Kidney epithelial cell (primary cell): ENCODE measurements at places on chromosomes 5 and 9. TPM values are rescaled to one million over a fixed set of nuclear protein-coding genes. Genes with fewer than 3 reads are reported as not detected.

DNA sequence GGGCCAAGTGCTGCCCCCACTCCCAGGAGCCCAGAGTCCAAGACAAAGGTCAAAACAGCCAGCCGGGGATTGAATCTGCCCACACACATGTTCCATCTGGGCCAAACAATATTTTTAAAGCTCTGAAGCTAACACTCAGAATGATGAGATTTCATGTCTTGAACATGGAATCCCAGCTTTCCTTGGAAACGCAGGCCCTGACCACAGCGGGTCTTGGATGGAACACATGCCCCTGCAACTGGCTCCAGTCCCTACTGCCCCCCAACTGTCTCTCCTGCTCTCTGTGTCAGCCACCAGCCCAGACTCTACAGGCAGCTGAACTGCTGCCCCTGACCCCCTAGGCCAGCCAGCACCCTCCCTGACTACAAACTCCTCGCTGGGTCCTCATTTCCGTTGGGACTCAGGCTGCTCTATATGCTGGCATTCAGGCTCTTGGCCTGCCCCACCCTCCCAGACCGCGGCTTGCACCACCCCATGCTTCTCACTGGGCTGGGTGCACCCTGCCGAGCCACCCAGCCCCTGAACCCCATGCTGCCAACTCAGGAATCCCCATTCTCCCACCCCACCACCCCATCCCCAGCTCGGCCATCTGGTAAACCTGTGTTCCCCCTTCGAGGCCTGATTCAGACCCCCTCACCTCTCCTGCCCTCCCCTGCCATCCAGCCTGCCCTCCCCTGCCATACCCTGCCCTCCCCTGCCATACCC lies 71.7 kb downstream of the ADAMTS2 start:
- DNase-seq = no peak

DNA sequence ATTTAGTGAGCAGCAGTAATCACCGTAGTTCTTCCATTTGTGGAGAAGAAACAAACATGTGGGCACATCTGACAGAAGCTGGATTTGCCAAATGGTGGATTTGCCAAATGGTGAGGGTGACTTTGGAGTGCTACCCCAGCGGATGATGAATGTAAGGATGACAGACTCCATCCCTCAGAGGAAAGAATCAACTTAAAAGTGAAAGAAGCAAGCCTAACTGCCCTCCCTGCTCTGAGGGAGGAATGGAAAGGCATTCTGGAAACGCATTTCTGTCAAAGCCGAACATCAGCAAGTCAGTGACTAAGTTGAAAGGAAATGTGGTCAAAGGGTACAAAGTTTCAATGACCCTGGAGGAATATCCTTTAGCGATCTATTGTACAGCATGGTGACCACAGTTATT lies 143.5 kb downstream of the GPBP1 start:
- DNase-seq = no peak

DNA sequence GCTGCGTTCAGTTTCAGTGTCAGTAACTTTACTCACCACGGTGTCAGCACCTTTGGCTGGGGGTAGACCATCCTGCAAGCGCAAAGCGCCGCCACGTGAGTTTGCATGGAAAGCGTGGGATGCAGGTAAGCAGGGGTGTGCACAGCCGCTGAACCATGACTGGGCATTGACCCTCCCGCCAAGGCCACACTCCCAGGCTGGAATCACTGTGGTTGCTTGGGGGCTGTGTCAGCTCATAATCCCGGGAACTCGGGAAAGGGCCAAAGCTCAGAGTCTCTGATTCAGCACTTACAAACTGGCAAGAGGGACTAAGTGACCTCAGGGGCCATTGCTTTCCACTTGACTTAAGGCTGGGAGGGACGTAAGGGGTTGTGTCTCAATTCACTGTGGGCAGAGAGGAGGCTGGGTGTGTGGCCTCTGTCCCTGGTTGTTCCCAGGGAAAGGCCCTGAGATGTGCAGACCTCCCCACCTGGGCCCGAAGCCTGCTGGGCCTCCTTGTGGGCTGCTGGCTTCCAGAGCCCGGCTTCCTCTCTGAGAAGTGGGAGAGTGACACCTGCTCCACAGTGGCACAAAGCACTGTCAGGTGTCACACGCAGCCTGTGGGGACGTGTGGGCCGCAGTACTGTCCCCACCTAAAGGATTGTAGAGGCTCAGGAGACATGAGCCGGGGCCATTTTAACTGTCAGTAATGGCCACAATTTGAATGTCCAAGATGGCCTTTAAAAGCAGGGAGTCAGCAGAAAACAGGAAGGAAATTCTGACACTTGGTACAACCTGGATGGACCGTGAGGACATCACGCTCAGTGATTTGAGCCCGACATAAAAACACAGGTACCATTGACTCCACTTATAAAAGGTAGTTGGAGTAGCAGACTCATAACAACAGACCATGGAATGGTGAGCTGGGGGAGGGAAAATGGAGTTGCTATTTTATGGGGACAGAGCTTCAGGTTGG lies 16.7 kb downstream of the ABO start:
- no peak for DNase-seq

DNA sequence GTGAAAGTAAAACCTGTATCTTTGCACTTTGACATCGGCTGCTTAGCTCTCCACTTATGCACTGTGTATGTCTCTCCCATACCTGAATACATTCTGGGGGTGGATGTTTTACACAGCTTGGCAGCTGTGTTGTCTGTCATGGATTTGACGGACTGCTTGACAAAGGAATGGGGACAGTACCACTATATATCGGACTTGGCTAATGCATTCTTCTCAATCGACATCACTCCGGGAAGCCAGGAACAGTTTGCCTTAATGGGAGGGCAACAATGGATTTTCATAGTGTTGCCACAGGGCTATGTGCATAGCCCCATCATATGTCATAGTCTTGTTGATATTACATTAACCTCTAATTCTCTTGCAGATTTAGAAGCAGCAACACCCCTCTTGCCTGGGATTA lies 1008.3 kb downstream of the DNAH5 start:
- no peak for DNase-seq

The SHOC1 gene
- total RNA-seq = not detected in 2 replicates

The TLR4 gene
- total RNA-seq = 5.2 and 5.9 TPM in 2 replicates
